ENCODE measurements at places on chromosomes 5 and 9. TPM values are rescaled to one million over a fixed set of nuclear protein-coding genes. Genes with fewer than 3 reads are reported as not detected.
A peak's percentile ranks its signal among the peaks of the same experiment; 100 is the strongest.

Gene MAMDC2
- polyA plus RNA-seq, result not detected

Gene ABO
- not detected for polyA plus RNA-seq

DNA sequence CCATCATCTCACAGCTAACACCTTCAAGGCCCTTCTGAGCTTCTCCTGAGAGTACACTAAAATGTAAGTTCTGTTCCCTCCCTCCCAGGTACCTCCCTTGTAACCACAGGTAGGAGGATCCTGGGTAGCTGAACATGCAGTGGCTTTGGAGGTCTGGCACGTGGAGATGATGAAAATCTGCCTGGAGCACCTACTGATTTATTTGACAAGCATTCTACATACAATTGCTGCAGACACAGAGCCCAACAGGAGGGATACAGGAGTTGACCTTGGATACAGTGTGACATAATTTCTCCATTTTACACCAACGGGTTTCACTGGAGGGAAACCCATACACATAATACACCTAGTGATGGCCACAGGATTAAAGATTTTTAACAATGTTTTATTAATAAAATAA lies 478.7 kb downstream of the SEMA5A start:
- no peak for DNase-seq

- no peak for DNase-seq
Measured at GRCh38 chr5:36526537-36526936, 79.9 kb upstream of the SLC1A3 start.

DNA sequence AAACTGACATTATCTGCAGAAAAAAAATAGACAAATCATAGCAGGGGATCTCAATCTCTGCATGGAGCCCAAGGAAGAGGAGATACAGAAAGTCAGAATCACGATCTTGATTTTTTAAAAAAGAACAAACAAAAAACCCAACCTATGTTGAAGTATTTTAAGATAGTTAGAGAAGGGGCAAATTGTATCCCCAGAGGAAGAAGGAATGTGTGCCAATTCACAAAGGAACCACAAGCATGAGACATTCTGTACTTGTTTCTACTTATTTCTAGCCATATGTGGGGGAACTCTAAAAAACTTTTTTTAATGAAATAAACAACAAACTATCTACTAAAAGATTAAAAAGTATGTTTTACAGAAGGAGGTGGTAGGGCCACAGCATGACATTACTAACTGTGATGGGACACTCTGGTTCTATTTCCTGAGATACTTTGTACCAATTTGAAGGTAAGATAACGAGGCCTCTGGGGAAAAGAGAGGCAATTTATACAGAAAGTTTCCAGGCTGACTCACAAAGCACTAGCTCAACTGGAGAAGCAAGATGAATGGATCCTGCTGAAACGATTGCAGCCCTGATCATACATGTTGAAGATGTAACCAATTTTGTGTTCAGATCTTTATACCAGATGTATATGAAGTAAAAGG lies 22.5 kb downstream of the RANBP3L start:
- no peak for DNase-seq

- DNase-seq, result peak; percentile 47
Measured at GRCh38 chr9:25678147-25678666, at the start of gene TUSC1. TUSC1 (minus strand) TSS chr9:25678444; CDS start chr9:25678312, 132 bp downstream.

DNA sequence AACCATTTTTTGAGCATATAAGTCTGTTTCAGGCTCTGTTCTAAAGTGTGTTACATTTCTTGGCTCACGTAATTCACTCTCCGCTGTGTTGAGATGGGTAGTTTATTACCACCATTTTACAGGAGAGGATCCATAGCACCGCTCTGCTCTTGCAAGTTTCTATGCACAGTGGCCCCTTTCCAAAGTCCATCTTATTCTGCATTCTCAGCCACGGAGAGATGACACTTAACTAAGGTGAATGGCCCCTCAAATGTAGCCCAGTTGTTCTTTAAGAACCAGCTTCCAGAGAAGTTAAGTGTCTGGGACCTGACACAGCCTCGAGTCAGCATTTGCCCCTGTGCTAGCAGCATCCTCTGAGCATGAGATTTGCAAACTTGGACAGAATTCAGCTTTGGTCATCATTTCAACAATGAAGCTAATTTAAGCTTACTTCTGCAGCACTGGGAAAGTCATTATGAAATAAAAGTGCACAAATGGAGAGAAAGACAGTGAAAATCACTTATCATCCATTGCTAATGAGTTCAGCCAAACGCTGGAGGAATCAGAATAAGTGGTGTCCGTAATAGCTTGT lies 61.9 kb downstream of the FAM78A start:
- no peak for DNase-seq

- no peak for DNase-seq
Measured at GRCh38 chr9:91580136-91580535, 156.5 kb upstream of the NFIL3 start.

DNA sequence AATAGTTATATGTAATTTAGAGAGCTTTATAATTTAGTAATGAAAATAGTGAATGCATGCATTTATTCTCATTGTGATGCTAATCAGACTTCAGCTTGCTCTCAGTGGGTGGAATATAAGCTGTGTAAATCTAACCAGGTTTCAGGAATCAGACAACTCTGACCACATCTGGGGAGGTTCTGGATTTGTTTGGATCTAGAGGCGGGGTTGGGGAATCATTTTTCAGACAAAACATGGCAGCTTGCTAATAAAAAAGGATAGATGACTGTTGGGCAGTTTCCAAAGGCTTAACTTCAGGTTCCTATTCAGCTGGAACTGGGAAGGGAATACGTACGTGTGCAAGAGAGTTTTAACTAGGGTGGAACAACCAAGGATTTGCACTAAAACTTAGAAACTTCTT lies 43.2 kb upstream of the MAMDC2 start:
- no peak for DNase-seq
